Activated naive CD4-positive, alpha-beta T cell treated with anti-CD3 and anti-CD28 coated beads for 36 hours (primary cell): ENCODE measurements at places on chromosomes 2 and 18. TPM values are rescaled to one million over a fixed set of nuclear protein-coding genes. Genes with fewer than 3 reads are reported as not detected.

Gene RAMP1
- total RNA-seq: 0.69 TPM

DNA sequence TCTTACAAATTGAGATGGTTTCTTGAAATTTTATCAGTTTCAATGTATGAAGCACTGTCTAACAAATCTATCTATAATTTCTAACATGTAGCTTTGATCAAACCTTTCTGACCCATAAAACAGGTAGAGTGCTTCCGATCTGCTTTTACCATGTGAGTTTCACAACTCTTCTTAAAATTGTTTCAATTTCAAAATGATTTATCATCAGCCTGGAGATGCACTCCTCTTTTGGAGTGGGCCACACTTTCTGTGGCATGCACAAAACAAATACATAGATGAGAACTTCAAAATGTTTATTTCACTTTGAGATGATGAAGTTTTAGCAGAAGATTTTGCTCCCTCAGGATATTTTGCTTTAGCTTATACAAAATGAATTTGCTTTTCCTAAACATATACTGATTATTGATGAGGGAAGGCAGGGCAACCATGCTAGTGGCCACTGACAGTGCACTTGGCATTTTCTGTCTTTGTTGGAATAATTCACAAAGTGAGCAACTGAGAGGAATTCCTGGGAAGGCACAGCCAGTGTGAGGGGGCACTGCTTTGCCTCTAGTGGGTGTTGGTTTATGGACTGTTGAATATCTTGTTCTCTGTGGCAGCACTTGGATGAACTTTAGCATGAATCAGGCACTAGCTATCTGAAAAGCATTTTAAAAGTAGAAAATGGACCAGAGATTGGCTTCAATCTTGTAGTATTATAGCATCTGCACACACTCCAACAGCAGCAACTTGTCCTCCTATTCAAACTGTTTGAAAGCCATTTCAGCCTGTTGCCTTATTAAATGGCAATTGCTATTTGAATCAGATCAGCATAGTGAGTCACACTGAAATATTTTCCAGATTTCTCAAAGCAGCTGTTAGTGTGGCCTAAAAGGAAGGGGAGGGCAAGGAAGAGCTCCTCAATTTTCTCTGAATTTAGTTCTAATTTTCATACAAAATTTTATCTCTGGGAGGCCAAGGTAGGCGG, 193.2 kb downstream of the CCDC85A start:
- no peak overlapping the region for H3K27ac ChIP-seq
- no peak overlapping the region for H3K4me3 ChIP-seq
- no peaks in the 10 kb centered on the region for H3K36me3 ChIP-seq
- no peaks in the 10 kb centered on the region for H3K27me3 ChIP-seq
- no peak for DNase-seq

DNA sequence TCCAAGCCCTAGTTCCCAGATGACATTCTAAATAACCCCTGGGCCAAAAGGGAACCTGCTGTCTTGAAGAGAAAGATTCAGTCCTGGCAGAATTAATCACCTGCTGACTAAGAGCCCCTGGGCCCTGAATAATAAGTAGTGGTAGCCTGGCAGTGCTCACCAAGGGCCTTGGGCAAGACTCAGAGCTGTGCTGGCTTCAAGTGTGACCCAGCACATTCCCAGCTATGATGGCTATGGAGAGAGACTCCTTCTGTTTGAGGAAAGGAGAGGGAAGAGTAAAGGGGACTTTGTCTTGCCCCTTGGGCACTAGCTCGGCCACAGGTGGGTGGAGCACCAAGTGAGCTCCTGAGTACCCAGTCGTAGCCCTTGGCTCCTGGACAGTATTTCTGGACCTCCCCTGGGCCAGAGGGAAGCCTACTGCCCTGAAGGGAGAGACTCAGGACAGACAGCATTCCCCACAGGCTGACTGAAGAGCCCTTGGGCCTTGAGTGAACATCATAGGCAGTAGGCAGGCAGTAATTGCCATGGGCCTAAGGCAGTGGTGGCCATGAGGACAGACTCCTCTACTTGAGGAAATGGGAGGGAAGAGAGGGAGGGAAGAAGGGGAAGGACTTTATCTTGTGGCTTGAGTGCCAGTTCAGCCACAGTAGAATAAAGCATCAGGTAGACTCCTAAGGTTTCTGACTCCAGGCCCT, 40.0 kb upstream of the INPP4A start:
- no peaks in the 10 kb centered on the region for H3K36me3 ChIP-seq
- H3K4me3 ChIP-seq: no peak overlapping the region
- no peaks in the 10 kb centered on the region for H3K4me1 ChIP-seq
- no peaks in the 10 kb centered on the region for H3K27me3 ChIP-seq
- no peak for DNase-seq

Gene EHD3
- total RNA-seq: 0.67 TPM

DNA sequence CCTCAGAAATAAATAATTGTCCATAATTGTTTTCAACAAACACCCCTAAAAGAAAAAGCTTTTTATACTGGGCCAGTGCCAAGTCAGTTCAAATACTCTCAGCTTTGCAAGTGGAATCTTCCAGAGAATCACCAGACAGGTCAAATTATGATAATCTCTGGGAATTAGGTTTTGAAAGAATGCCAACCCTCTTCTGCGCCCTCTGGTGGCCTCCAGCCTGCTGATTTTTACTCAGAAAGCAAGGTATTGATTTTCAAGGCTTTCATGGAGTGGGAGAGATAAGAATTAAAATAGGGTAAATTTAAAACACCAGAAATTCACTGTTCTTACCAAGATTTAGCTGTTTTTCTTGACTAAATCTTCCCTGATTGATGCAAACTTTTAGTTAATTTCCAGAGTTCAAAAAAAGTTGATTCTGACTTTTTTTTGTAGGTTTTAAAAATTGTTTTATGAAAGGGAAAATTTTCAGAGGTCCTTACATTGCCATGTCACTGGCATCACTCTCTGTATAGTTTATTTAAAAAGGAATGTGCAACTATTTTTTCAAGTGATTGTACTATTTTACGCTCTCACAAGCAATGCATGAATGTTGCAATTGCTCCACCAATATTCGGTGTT, 282.9 kb upstream of the TNP1 start:
- H3K36me3 ChIP-seq: no peaks in the 10 kb centered on the region
- H3K4me1 ChIP-seq: no peaks in the 10 kb centered on the region
- H3K27me3 ChIP-seq: peaks cover 14% of the 10 kb centered on the region
- DNase-seq: peak; percentile 24

GRCh38 chr2:134782107-134782506, 56.3 kb upstream of the ACMSD start:
- no peaks in the 10 kb centered on the region for H3K27me3 ChIP-seq
- H3K4me1 ChIP-seq: peaks cover 10% of the 10 kb centered on the region
- no peak for DNase-seq
- no peaks in the 10 kb centered on the region for H3K36me3 ChIP-seq
- no peak overlapping the region for H3K4me3 ChIP-seq

GRCh38 chr2:86786001-86786536, 4.6 kb downstream of the CD8A start:
- DNase-seq: no peak
- H3K27me3 ChIP-seq: peaks cover 29% of the 10 kb centered on the region
- no peak overlapping the region for H3K4me3 ChIP-seq
- H3K27ac ChIP-seq: no peak overlapping the region
- peaks cover 15% of the 10 kb centered on the region for H3K4me1 ChIP-seq
- no peaks in the 10 kb centered on the region for H3K36me3 ChIP-seq

DNA sequence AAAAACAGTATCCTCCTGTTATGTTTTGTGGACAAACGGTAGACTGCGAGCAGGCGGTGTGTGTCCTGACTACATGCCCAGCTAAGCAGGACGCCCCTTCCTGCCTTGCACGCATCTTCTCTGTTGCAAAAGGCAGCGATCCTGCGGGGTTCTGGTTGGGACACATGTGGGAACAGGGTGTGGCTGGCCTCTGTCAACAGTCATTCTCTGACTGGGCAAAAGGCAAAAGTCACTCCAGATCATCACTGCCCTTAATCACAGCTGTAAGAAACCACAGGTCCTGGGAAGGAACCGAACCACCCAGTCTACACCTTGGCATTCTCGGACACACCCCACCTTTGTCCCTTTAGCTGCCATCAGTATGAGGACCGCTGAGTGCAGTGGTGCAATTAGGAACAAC, 44.3 kb upstream of the TMEM87B start:
- H3K27me3 ChIP-seq: no peaks in the 10 kb centered on the region
- DNase-seq: no peak
- no peak overlapping the region for H3K27ac ChIP-seq
- no peaks in the 10 kb centered on the region for H3K4me1 ChIP-seq

Gene HOXD13
- not detected for total RNA-seq

Gene MC4R
- total RNA-seq: not detected
